ENCODE measurements at places on chromosomes 13 and 19.
A peak's percentile ranks its signal among the peaks of the same experiment; 100 is the strongest.

DNA sequence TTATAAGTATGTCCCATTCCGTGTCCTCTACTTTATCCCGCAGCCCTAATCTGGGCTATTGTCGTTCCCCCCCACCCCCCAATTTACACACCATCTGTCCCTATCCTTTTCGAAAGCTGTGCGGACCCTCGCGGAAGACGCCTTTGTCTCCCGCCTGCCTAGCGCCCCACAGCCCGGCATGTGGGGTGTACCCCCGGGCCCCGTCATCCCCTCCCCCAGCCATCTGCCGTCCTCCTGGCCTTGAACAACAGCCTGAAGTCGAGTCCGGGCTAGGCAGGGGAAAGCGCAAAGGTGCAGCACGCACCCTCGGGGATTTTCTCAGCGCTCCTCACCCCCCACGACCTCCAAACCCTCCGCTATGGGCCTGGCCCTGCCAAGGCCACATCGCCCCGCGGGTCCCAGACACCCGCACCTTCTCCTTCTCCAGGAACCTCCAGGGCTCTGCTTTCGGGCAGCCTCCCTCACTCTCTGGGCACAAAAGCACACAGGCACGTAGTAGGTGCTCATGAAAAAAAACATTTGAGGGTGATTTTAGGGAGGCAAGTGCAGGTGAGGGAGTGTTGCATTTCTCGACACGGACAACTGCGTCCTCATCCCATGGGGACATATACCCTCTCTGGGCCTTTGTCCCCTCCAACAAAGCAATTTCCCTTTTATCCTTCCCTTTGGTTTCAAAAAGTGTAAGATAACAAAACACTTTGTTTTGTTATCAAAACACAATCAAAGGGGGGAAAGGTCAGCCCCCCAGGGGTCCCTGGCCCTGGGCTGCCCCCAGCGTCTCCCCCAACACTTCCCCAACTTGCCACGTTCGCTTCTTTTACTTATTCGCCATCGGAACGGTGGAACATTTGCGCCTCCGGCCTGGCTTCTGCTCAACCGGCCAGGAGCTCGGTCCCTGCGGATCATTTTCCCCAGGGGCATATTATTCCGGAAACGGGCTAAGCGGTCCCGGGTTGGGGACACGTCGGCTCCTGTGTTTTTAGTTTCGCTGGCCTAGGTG lies 16.4 kb downstream of the CCDC124 start:
- no peak for DNase-seq

DNA sequence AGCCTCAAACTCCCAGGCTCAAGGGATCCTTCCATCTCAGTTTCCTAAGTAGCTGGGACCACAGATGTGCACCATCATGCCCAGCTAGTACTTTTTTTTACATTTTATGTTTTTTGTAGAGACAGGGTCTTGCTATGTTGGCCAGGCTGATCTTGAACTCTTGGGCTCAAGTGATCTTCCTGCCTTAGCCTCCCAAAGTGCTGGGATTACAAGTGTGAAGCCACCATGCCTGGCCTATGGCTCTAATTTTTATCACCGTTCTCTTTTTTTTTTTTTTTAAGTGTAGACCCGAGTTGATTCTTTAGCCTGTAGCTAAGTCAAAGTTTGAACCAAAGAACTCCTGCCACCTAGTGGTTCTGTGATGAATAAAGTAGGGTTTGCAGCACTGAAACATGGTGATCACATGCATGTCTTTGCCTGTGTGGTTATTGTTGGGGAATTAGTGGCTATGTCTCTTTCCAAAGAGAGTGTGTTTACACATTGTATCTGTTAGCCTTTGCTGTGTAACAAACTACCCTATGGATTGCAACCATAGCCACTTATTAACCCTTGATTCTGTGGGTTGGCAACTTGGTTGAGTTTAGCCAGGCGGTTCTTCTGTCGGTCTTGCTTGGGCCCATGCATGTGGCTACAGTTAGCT lies 11.6 kb downstream of the NFILZ start:
- DNase-seq = peak; percentile 67

- peak; percentile 85 for DNase-seq
Observed at GRCh38 chr19:46748325-46749109, 2.3 kb upstream of the STRN4 start.

GRCh38 chr19:58385313-58385890 lies 1.7 kb upstream of the RPS5 start:
- DNase-seq = no peak

GRCh38 chr13:40438022-40438680 lies 228.3 kb downstream of the FOXO1 start:
- DNase-seq = no peak

GRCh38 chr19:13778847-13779246 lies 4.6 kb downstream of the C19orf53 start:
- no peak for DNase-seq

DNA sequence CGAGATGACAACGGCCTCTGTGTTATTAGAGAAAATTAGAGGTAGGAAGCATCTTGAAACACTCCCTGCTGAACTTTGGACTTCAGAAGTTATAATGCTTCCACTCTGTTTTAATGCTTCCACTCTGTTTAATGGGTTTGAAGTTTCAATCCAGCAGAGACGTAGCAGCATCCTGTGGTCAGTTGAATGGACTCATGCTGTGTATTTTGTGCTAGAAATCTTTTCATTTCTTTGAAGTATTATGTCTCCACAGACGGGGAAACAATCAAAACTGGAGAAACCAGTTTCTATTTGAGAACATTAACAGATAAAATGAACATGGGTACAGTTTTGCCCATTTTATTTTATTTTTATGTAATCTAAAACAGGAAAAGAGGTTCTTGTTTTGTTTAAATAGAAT lies 1736.2 kb downstream of the SLITRK5 start:
- DNase-seq = no peak

DNA sequence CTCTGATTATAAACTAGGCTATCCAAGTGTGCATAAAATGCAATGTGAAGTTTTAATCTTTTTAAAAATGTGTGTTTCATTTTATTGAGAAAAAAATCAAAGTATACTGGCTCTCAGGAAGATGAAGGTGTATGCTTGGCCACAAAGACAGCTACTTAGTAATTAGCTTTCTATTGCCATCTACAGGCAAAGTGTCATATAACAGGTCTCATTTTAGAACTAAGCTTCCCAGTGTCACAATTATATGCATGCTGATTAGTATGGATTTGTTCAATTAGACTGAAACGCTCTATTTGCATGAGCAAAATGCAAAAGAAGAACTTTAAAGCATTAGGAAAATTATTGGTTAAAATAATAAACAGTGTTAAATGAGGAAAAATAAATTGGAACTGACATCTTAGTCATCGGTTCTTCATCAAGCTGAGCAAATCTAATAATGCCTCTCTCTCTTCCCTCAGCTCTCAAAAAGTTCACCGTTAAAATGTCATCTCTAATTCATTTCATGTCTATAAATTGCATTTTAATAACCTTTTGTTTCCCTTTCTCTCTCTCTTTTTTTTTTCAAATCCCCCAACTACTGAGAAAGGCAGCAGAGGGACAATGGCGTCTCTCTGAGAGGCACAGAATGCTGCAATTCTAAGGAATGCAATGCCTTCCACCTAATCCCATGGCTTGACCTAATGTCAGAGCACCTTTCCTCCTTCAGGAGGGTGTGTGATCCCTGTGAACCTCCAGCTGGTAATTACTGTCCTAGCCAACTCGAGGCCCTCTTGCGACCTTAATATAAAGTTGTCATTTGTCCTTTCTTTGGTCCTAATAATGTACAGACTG lies 313.1 kb upstream of the MAB21L1 start:
- peak; percentile 47 for DNase-seq

DNA sequence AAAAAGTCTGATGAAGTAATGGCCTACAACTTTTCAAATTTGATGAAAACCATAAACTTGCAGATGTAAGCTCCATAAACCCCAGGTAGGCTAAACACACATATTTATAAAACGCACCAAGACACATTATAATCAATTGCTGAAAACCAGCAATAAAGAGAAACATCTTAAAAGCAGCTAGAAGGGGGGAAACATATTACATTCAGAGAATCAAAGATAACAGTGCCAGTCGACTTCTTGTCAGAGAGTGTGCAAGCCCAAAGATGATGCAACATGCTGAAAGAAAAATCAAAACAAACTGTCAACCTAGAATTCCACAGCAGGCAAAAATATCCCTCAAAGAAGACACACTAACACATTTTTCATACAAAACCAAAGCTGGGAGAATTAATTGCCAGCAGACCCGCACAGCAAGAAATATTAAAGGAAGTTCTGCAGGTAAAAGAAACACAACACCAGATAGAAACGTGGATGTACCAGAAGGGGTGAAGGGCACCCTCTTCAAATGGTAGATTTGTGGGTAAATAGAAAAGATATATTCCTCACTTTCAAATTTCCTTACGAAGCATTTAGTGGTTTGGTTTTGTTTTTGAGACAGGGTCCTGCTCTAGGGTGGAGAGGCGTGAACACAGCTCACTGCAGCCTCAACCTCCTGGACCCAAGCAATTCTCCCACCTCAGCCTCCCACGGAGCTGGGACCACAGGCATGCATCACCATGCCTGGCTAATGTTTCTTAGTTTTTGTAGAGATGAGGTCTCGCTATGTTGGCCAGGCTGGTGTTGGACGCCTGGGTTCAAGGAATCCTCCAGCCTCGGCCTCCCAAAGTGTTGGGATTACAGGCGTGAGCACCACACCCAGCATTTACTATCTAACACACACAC lies 16.5 kb upstream of the ATP1A3 start:
- peak; percentile 16 for DNase-seq

GRCh38 chr19:45881082-45881908 lies 4.6 kb downstream of the IRF2BP1 start:
- DNase-seq = peak; percentile 43

DNA sequence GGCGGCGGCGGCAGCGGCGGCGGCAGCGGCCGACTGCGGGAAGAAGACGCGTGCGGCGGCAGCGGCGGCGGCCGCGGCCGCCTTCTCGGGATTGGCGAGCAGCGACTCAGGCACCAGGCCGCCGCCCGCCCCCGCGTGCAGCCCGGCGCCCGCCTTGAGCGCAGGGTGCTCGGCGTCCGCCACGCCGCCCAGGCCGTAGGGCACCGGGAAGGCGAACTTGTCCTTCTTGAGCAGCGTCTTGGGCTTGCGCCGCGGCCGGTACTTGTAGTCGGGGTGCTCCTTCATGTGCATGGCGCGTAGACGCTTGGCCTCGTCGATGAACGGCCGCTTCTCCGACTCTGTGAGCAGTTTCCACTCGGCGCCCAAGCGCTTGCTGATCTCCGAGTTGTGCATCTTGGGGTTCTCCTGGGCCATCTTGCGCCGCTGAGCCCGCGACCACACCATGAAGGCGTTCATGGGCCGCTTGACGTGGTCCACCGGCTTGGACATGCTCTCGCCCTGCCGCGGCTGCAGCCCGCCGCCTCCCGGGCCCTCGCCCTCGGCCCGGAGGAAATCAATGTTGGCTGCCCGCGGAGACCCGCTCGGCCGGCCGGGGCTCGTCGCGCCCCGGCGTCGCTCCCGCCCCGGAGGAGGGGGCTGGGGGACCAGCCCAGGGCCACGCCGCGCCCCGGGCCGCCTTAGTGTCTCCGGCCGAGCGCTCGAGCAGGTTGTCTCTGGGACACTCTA lies 621 bp downstream of the SOX21 start:
- peak; percentile 59 for DNase-seq

DNA sequence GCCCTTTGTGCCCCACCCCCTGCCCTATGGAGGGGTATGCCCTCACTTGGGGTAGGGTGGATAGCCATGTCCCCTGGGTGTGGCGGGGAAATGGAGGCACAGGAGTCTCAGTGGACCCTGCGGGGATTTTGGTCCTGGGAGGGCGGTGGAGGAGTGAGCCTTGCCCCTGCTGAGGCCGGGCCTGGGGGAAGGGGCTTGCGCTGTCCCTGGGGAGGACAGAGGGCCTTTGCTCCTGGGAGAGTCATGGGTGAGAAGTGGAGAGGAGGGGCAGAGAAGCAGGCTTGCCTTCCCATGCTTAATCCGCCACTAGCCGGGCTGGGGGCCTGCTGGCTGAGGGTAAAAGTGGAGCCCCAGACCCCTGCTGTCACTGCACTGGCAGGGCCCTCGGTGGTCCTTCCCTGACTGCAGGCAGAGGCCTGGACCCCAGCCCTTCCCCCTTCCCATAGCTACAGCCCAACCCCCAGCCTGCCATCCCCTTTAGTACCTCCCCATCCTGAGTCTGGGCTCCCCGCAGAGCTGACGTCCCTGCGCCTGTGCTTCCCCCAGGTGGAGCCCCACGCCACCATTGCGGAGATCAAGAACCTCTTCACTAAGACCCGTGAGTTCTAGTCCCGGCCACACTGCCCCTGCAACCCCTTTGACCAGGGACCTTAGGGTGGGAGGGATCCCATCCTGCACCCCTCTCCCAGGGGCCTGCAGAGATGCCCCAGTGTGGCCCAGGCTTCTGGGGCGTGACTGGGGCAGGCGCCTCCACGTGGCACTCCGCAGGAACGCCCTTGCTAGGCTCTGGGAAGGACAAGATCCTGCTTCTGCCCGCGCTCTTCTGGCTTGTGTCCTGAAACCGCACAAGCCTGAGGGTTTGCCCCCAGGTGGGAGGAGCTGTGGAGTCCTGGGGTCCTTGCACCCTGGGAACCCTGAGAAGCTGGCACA lies 8.9 kb downstream of the NDUFB7 start:
- DNase-seq = no peak

DNA sequence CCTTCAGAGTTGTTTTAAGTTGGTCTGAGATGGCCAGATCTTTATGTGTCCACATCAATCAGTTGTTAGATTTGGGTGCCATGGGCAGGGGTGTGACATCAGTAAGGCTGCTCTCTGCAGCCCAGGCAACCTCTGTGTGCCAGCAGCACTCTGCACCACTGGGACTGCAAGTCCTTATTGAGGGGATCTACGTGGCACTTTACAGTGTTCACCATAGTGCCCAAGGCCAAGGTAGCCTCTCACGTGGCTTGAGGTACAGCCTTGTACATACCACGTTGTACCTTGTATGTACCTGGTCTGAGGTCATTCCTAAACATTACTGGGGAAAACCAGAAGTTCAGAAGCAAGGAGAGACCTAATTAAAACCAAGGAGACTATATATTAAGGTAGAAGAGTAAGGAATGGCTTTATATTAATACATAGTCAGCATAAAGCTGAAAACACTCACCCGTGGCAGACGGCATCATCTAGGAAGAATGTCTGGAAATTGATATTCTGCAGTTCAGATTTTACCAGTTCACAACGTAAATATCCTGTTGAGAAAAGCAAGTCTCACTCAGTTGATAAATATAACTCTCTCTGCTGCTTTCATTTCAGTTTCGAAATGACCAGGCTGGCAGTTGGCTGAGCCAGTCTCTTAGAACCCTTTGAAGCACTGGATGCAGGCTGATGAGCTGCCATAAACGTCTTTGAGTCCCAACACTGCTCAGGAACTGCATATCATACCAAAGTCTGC lies 128.8 kb downstream of the ZDHHC20 start:
- no peak for DNase-seq

DNA sequence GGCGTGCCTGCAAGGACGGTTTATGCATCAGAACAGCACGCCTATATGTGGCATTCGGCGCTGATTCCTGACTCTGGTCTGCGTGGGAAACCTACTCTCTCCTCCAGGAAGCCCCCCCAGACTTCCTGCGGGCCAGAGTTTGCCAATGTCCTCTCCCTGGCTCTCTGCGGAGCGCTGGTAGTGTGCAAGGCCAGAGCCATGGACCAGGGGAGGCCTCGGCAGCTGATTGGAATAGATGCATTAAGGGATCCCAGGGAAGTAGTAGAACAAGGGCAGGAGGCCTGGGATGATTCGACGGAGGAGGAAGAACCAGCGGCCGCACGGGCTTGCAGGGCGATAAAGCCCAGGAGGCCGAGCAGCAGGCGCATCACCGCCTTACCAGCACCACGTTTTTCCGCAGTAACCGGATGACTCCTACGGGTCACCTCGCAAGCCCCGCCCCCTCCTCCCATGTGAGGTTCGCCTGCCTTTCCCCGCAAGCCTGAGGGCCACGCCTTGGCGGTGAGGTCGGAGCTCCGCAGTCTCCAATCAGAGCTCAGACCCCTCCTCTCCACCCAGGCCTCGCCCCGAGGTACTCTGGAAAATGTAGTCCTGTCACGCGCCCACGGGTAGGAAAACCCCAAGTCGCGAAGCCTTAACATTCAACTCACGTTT lies 5.0 kb downstream of the CLEC11A start:
- DNase-seq = peak; percentile 97

GRCh38 chr19:16877581-16877980 lies 11.2 kb upstream of the F2RL3 start:
- no peak for DNase-seq
